GM18507 (cell line): ENCODE measurements at places on chromosomes 5 and 9.

- DNase-seq: no peak
Observed at GRCh38 chr5:152813526-152813925, 408.4 kb upstream of the NMUR2 start.

DNA sequence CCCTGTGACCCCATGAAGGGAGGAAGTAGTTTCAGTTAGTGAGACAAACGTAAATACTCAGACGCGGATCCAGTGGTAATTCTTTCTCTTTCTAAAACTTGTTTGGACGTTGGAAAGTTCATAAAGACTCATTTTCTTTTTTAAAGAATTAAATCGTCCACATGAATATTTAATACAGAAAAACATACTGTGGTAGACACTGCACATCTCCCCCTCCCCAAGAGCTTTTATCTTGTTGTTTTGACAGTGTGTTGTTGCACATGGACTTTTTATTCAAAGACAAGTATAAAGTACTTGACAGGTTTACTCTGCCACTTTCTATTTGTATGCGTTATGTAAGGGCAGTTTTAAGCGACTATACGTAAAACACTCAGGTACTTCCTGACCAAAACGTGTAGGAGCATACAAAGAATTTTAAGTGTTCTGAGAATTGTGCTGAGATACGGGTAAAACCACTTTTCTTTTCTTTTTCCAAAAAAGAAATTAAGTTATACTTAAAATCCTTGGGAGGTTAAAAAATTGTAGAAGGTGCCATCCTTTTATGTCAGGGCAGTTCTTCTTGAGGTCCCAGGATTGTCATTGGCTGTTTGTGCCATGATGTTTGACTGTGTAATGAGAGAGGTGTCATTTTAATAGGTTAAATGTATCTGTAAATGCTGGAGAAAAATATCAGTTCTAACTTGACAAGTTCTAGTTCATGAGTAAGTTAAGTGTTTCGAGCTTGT lies 1.3 kb downstream of the NIPBL start:
- DNase-seq: no peak

DNA sequence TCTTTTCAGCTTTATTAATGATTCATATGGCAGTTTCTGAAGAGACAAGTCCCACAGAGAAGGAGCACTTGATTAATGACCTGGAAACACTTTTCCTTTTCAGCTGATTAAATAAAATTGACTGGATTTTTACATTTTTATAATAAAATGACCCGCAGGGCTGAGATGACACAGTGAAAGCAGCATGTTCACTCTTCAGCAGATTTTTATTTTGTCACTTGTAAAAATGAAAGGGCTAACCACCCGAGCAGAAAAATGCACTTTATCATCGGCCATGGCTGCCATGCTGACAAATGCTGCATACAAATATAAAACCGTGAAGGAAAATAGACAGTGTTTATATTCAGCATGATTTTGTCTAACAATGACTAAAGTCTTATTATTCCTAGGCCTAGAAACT lies 321.6 kb upstream of the ITGA1 start:
- no peak for DNase-seq

DNA sequence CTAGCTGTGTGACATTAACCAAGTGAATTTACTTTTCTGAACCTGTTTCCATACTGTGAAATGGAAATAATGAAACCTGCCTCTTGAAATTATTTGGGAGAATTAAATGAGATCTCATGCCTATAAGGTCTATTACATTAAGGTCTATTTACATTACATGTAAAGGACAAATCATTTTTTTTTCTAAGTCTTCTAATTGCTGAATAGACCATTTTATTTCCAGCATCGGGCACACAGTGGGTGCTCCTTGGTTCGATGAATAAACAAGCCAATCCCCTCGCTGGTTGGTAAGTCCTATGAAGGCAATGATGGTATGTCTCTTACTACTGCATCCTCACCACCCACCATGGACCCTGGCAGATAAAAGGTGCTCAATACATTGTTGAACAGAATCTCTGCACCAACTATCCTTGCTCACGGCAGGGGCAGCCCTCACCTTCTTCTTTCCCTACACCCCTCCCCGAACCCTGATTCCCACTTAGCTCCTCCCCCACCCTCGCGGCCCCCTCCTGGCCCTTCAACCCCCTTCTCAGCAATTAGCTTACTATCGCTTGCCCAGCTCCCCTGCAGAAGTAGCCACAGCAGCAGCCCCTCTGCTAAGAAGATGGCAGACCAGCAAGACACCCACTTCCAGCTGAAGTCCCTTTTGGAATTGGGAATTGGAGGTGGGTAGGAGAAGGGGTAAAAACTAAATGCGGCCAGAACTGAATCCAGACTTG lies 3.0 kb downstream of the PCDH1 start:
- no peak for DNase-seq

DNA sequence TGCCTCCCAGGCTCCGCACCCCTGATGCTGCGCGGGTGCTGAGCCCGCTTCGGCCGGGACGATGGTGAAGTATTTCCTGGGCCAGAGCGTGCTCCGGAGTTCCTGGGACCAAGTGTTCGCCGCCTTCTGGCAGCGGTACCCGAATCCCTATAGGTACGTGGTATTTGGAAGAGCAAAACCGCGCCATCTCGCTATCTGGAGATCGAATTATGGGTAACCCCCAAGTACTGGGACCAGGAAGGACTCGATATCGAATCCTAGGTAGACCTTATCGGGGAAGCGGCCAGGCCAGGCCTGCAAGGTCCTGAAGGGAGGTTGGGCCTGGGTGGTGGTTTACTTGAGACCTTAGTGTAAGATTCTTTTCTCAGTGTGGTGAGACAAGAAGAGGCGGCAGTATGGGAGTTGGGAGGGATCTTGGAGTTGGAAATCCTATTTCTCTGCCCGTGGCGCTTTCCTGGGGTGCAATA lies 359 bp downstream of the PRELID1 start:
- DNase-seq: no peak

- DNase-seq: no peak
Observed at GRCh38 chr9:133930682-133931485, 61.2 kb downstream of the VAV2 start.

- DNase-seq: no peak
Observed at GRCh38 chr9:19648672-19649071, 140.2 kb downstream of the SLC24A2 start.

DNA sequence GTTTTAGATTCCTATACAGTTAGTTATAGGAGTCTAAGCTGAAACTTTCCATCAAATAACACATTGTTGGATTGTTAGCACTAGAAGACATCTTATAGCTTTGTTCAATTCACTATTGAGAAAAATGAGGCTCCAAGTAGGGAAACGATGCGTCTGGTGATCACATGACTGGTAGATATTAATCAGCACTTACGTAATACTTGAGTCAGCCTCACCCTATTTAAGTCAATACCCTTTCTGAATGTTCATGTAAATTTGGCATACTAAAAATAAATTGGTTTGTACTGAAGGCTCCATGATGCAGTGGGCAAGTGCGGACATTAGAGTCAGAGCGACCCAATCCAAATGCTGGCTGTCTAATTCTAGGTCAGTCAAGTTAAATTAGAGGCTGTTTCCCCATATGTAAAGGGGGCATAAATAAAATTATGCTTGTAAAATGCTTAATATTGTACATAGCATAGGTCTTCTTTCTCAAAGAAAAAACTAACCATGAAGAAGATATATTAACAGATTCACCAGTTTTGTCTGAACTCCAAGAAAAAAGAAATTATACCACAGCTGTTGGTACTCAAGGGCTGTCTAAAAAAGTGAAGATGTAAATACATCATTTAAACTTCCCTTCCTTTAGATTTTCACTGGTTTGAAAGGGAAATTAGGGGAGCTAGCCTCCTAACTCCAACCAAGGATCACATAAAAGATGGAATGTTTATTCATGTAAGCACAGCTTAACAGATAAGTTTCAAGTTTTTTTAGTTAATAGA lies 406.6 kb upstream of the TLE4 start:
- no peak for DNase-seq

DNA sequence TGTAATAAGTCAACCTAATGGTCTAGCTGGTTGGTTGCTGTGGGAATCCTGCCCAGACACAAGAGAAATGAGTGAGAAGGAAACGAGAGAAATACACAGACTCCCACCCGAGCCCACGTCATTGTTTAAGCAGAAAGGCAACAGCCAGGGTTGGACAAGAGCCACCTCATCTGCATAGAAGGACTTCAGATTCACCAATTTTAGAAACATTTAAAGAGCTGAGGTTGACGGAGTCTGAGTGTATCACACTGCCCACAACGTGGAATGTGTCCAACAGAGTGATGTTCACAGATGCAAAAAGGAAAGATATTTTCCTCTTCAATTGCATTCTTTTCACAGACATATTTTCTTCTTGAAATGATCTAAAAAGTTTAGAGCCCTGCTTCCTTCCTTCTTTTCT lies 349.5 kb downstream of the AGTPBP1 start:
- DNase-seq: no peak

DNA sequence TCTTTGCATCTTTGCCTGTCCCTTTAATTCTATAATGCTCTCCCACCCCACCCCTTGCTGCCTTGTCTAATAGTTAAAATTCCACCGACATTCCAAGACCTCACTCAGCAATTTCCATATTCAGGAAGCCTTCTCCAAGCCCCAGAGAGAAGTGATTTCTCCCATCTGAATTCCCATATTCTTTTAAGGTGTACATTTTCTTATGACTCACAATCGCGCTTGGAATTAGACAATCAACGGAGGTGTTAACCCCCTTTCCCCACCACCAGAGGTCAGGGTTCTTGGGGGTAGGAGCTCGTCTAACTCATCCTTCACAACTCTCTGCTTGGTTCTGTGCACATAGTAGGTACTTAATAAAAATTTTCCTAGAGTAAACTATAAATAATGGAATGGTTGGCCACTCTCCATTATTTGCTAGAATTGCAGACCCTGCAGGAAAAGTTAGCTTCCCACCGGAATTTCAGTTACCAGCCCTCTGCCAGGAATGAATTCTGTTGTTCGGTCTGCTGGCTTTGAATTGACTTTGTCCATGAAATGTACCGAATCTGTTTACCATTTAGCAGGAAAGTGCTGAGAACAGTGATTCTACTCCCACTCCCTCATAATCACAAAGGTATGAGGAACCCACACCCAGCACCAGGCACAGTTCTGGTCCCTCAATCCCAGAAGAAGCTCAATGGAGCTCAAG lies 5.0 kb downstream of the KCNIP1 start:
- no peak for DNase-seq

GRCh38 chr5:167702014-167702413 lies 589.4 kb upstream of the WWC1 start:
- no peak for DNase-seq

- no peak for DNase-seq
Observed at GRCh38 chr5:82320966-82321365, 42.8 kb upstream of the RPS23 start.

DNA sequence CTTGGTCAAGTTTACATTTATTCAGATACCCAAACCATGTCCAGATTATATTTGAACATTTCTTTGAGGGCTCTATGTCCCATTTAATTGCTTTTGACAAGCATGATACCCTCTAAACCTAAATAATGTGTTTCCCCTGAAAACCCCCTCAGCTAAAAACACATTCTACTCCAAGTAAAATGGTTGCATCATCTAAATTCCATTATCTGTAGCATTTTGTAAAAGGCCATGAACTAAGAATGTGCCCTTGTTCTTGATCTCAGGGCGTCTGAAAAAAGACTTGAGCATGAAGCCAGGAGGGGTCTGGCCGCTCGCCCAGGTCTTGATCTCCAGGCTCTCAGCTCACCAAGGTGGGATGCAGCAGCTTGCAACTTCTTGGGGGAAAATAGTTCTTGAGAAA lies 53.5 kb upstream of the ERCC6L2 start:
- no peak for DNase-seq

GRCh38 chr9:87865626-87866025 lies 17.1 kb upstream of the SPATA31E1 start:
- DNase-seq: no peak

- DNase-seq: no peak
Observed at GRCh38 chr9:134556531-134557068, 85.0 kb upstream of the COL5A1 start.

DNA sequence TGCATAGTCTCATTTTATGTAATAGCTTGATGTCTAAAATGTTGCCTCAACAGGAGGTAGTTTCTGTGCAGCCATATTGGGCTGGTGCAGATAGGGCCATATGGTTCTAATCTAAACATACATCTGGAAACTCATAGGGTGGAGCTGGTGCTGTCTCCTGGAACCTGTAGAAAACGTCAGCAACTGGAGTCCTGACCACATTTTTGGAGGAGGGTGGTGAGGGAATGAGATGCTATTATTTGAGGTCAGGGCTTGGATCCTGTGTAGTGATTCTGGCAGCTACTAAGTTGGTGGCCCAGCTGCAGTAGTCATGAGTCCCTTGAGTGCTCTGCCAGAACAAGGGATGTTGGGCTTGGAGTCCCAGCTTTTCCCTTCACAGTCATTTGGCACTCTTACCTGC lies 14.1 kb downstream of the MAN2A1 start:
- no peak for DNase-seq

DNA sequence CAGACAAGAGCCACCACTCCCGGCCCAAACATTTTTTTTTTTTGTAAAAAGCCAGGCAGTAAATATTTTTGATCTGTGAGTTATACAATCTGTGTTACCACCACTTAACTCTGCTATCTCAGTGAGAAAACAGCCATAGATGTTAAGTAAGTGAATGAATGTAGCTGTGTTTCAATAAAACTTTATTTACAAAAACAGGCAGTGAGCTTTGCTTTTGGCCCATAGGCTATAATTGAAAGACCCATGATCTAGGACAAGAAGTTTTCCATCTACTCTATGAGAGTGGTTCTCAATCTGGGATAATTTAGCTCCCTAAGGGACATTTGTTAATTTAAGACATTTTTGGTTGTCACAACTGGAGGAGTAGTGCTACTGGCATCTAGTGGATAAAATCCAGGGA lies 91.0 kb downstream of the TMC1 start:
- DNase-seq: no peak

DNA sequence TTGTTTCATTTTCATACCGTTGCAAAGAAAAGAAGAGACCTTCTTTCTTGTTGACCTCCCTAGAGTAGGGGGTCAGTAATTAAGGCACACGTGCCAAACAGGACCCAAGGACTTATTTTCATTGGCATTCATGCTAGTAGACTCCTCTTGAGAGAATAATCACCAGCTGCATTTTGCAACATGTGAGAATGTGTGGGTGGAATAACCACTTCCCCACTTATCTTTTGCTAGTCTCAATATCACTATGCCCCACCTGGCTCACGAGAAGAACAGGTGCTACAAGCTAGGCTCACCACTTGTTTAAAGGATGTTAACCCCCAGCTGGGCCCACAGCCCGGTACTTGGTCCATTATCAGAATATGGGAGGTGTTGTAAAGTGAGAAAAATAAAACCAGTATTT lies 460.7 kb upstream of the MEF2C start:
- peak; percentile 32 for DNase-seq

GRCh38 chr5:11239261-11240015 lies 478.4 kb upstream of the DAP start:
- no peak for DNase-seq

DNA sequence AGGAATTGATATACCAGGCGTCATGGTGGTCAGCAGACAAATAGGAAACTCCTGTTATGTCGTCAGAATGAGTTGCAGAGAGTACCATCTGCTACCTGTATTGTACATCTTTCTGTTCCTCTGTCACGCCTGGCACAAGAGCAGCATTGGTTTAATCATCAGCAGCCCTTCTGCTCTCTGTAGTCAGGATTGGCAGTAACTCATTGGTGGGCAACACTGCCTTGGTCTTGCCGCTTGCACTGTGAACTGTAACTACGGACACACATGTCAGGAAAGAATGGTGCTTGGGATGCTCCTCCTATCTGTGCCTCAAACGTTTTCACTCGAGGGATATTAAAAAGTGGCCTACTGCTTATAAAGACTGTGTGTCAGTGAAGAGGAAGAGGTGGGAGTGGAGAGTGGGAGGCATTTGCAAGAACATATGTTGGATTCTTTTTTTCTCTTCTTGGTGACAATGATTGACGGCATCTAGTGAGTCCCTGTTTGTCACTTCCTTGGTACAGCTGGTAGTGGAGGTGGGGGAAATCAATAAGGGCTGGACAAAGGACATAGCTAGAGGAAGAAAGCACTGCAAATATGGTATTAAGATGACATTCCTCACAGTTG lies 76.6 kb downstream of the F2RL2 start:
- no peak for DNase-seq
